ENCODE measurements at places on chromosomes 4 and X.

GRCh38 chrX:148024425-148025148 lies 43.5 kb downstream of the FMR1NB start:
- H3K27me3 ChIP-seq: no peaks in the 10 kb centered on the region
- H3K27ac ChIP-seq: no peak overlapping the region
- H3K4me1 ChIP-seq: no peaks in the 10 kb centered on the region
- no peaks in the 10 kb centered on the region for H3K36me3 ChIP-seq
- no peak overlapping the region for H3K4me3 ChIP-seq
- DNase-seq: no peak

- H3K4me1 ChIP-seq: no peaks in the 10 kb centered on the region
- H3K27me3 ChIP-seq: no peaks in the 10 kb centered on the region
- no peak overlapping the region for H3K27ac ChIP-seq
- DNase-seq: peak; percentile 56
- H3K4me3 ChIP-seq: no peak overlapping the region
- H3K36me3 ChIP-seq: no peaks in the 10 kb centered on the region
Observed at GRCh38 chrX:129823115-129823514, 20.6 kb downstream of the ZDHHC9 start.

- no peak overlapping the region for H3K4me3 ChIP-seq
- DNase-seq: no peak
- H3K4me1 ChIP-seq: no peaks in the 10 kb centered on the region
- H3K27me3 ChIP-seq: no peaks in the 10 kb centered on the region
Observed at GRCh38 chr4:42341518-42342026, 55.7 kb upstream of the SHISA3 start.

DNA sequence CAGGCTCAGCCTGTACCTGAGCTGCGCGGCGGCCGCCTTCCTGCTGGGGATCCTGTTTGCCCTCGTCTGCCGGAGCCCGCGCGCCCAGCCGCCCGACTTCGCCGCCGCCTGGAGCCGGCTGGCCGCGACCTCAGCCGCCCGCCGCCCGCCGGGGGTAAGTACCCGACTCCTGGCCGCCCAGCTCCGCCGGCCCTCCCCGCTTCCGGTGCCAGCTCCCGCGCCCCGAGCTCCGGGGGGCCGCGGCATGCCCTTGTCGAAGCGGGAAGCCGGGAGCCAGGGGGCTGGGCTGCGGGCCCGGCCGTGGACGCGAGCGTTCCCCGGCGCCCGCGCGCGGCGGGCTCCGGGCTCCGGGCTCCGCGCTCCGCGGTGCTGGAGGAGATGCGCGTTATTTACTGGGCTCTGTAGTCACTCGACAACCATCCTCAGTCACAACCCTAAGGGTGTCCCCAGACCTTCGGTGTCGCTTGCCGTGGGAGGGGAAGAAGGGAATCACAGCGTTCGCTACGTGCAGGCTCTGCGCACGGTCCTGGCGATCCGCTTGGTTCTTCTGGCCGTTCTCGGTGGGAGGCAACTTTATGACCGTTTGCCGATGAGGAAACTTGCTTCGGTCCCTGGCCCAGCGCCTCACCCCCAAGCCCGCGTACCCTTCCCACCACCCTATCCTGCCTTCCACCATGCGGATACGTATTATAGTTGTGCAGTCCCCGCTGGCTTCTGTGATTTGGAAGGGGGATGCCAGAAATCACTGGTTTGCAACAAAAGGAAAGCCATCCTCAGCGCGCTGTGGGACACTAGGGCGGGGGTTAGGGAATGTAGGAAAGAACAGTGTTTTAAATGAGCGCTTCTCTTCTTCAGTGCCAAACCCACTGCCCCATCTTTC lies 944 bp downstream of the SNX25 start:
- peaks cover 17% of the 10 kb centered on the region for H3K4me1 ChIP-seq
- no peaks in the 10 kb centered on the region for H3K27me3 ChIP-seq
- peak; percentile 65 for DNase-seq
- peak overlapping the region; percentile 89 for H3K27ac ChIP-seq
- peak overlapping the region; percentile 100 for H3K4me3 ChIP-seq

DNA sequence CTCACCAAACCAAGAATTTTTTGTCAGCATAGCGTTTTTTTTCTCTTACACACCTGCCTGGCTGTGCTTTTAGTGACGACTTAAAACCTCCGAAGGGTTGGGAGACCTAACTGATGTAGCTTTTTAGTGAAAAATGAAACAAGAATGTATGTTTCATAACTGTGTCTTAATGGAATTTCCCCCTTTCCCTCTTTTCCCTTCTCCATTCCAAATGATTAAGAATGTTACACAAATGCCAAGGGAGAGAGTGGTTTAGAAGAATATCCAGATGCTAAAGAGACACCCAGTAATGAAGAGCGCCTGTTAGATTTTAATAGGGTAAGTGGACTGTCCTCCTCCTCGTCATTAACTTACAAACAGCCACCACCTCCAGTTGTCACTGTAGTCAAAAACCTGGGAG lies 33.2 kb upstream of the TBC1D14 start:
- H3K27me3 ChIP-seq: no peaks in the 10 kb centered on the region
- peak overlapping the region; percentile 12 for H3K27ac ChIP-seq
- no peak for DNase-seq
- no peaks in the 10 kb centered on the region for H3K36me3 ChIP-seq
- no peaks in the 10 kb centered on the region for H3K4me1 ChIP-seq

GRCh38 chrX:114584375-114584943 lies 573 bp downstream of the HTR2C start:
- DNase-seq: peak; percentile 40
- no peaks in the 10 kb centered on the region for H3K36me3 ChIP-seq
- H3K27me3 ChIP-seq: peaks cover 95% of the 10 kb centered on the region
- peak overlapping the region; percentile 60 for H3K4me3 ChIP-seq

GRCh38 chrX:40004921-40005291 lies 92.9 kb downstream of the BCOR start:
- H3K36me3 ChIP-seq: no peaks in the 10 kb centered on the region
- H3K4me1 ChIP-seq: peaks cover 59% of the 10 kb centered on the region
- no peak for DNase-seq
- no peak overlapping the region for H3K27ac ChIP-seq
- H3K27me3 ChIP-seq: peaks cover 51% of the 10 kb centered on the region

DNA sequence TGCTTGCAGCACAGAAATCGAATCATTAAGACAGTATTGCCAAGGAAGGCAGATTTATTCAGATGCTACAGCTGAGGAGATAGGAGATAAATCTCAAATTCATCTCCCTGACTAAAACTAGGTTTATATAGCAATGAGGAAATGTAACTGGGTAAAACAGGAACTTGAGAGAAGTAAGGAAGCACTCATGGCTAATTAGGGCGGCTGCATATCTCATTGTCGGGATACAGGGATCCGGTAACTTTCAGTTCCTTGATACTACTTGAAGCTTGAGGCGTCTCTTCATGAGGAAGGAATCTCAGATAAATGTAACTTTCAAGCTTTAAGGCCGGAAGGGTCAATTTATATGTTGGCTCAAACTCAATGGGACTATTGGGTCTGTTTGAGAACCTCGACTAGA lies 129.2 kb upstream of the WDR1 start:
- no peaks in the 10 kb centered on the region for H3K27me3 ChIP-seq
- no peak overlapping the region for H3K27ac ChIP-seq
- no peaks in the 10 kb centered on the region for H3K36me3 ChIP-seq
- no peak overlapping the region for H3K4me3 ChIP-seq
- DNase-seq: no peak
- no peaks in the 10 kb centered on the region for H3K4me1 ChIP-seq

- H3K4me3 ChIP-seq: no peak overlapping the region
- H3K4me1 ChIP-seq: peaks cover 9% of the 10 kb centered on the region
- DNase-seq: no peak
- no peaks in the 10 kb centered on the region for H3K27me3 ChIP-seq
- no peaks in the 10 kb centered on the region for H3K36me3 ChIP-seq
Observed at GRCh38 chr4:111776561-111776960, 368.7 kb upstream of the FAM241A start.

DNA sequence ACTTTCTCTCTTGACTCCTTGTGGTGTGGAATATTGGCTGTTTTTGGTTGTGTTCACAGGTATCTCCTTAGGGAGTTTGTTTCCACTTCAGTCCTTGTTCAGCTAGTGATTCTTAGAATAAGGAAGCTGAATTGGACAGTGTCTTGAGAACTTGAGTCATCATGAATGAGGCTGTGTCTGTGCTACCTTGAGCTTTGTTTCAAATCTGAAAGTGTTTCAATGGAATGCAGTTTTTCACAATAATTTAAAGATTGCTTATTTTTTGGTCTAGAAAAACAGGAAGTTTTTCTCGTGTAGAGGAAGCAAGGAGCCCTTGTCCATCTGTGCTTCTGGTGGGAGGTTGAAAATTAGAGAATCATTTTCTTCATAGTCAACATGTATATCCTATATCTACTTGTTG lies 76.5 kb downstream of the ZNF518B start:
- H3K4me3 ChIP-seq: no peak overlapping the region
- DNase-seq: no peak
- H3K4me1 ChIP-seq: no peaks in the 10 kb centered on the region
- no peaks in the 10 kb centered on the region for H3K36me3 ChIP-seq

Data from hepatocyte (in vitro differentiated cells).